ENCODE measurements at places on chromosomes 3 and 15.

DNA sequence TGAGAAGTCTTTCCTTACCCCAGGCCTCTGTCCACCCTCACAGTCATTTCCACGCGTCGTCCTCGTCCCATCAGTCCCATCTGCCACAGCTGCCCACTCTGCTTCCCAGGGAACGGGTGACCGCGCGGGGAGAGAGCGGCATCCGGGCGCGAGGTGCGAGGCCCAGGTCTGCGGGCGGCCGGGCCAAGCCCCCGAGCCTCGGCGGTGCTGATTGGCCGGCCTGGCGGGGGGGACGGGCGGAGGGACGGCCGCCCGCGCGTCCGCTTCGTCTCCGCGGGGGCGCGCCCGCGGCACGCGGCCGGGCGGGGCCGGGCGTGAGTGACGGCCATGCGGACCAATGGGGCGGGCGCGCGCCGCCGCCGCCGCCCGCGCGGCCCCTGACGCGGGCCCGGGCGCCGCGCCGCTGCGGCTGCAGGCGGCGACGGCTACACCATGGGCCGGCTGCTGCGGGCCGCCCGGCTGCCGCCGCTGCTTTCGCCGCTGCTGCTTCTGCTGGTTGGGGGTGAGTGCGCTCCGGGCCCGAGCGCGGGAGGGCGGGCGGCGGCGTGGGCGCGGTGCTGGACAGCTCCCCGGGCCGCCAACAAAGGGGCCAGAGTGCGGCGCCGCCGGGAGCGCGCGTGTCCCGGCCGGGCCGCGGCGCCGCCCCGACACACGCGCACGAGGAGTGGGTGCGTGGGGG, at the start of gene PODXL2:
PODXL2 (plus strand) TSS at position 398 of the 679 bp plus-strand sequence; CDS start at position 433, 35 bp downstream.
- DNase-seq, result peak; percentile 88

DNA sequence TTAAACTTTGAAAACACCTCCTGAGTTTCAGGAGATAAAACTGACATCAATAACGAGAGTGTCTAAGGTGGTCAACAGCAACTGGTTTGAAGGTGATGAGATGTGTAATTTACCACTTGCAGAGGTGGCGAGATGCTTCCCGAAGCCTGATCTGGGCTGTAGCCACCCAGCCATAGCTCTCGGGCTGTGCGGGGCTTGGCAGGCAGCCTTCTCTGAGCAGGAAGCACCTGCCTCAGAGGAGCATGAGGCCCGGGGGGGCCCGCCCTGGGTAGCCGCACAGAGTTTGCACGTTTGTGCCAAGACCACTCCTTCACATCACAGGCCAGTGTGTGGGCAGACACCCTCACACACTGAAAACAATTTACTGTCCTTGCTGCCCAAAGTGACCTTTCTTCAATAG, 220.3 kb downstream of the CACNA2D3 start:
- no peak for DNase-seq

DNA sequence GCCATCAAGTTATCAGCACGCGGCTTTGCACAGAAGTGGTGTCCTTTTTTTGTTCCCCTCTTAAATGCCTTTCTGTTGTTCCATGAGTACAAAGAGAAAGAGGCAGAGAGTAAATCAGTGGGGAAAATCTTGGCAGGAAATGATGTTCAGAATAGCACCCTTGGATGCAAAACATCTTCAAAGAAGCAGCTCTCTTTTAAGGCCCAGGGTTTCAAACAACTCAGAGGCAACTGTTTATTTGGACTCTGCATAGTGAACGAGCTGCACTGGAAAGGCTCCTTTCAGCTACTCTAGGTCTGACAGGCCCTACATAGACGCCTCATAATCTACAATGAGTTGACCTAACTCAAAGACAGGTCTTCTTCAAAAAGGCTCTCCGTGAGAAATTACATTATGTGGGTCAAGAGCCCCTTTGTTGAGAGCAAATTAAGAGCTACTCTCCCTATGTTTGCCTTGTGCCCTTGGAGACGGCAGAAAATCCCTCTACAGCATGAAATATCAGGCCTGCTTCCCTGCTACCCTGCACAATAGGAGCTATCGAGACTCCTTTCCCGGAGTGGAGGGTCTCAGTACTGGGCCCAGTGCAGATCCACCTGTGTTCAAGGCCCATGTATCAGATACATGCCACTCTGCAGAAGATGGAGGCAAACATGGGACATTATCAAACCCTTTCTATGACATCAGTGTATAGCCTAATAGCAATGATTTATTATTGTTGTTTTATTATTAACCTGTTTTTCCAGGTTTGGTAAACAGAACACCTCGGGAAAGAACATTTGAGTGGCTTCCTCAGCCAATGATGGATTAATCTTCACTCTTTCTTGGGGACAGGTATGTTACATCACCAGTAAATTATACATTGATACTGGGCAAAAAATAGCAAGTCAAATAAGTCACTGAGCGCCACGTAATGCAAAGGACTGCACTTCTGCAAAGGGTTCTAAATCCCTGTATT, 53.1 kb downstream of the HEG1 start:
- no peak for DNase-seq

GRCh38 chr3:176579711-176580185, 617.5 kb downstream of the TBL1XR1 start:
- peak; percentile 71 for DNase-seq

DNA sequence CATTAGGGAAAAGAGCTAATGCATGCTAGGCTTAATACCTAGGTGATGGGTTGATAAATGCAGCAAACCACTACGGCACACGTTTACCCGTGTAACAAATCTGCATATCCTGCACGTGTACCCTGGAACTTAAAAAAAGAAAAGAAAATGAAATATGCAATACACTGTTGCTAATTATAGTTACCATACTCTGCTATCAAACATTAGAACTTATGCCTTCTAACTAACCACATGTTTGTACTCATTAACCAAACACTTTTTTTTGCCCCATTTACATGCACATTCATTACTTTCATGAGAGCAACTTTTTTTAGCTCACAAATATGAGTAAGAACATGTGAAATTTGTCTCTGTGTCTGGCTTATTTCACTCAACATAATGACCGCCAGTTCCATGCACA, 253.1 kb downstream of the CGGBP1 start:
- no peak for DNase-seq

DNA sequence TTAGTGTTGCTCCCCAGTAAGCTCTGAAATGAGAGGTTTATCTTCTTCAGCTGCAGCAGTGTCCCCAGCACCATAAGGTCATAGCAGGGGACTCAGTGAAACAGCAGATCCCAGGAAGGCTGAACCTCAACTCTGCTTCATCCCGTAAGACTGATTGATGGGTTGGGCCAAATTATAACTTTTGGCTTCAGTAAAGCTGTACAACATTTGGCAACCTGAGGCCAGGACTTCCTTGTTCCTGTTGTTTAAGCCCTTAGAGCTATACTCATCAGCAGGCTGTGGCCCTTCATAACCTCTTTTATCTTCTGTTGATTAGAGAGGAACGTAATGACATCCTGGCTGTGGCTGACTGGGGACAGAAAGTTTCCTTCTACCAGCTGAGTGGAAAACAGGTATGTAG, 29.0 kb downstream of the IFT122 start:
- DNase-seq, result peak; percentile 44
